ENCODE measurements at places on chromosomes 3 and 15.

- DNase-seq, result no peak
Measured at GRCh38 chr3:85176799-85177198, 218.0 kb downstream of the CADM2 start.

DNA sequence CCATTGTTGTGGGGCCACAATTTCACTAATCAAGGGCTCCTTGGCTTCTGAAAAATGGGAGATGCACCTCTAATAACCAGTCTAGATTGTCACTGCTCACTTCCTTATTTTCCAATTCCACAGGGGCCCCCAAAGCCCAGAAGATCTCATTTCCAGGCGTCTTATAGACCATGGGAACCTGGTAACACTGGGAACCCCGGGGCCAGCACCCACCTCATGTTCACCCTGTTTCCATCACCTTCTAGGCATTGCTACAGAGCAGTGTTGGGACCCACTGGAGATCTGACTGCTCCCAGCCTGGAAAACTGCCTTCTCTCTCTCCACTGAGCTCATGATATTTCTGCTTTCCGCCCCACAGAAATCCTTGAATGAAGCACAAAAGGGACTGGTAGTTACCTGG is 61.5 kb downstream of the TFRC start:
- no peak for DNase-seq

GRCh38 chr3:119156868-119157267 is 10.9 kb downstream of the TEX55 start:
- DNase-seq, result no peak

GRCh38 chr3:32551087-32551486 is 19.6 kb downstream of the DYNC1LI1 start:
- DNase-seq, result no peak

- DNase-seq, result peak; percentile 45
Measured at GRCh38 chr3:150607267-150608065, 4.3 kb downstream of the SELENOT start.
